COLO829 (cell line): ENCODE measurements at places on chromosomes 5 and 9.
A peak's percentile ranks its signal among the peaks of the same experiment; 100 is the strongest.

DNA sequence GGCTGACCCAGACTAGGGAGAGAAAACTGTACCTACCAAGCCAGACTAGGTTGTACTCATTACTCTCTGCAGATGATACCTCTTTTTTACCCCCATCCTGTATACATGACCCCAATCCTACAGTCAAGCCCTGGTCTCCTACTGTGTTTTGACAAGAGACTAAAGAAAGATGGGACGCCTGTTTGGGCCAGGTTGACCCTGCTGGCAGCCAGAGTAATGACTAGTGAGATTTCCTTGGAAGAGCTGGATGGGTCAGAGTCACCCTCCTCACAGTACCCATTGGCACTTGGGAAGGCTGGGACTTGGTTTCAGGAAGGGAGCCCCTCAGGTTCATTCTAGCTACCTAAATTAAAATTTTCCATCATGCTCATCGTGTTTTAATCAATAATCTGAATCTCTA, 89.7 kb upstream of the NR4A3 start:
- no peak for DNase-seq

DNA sequence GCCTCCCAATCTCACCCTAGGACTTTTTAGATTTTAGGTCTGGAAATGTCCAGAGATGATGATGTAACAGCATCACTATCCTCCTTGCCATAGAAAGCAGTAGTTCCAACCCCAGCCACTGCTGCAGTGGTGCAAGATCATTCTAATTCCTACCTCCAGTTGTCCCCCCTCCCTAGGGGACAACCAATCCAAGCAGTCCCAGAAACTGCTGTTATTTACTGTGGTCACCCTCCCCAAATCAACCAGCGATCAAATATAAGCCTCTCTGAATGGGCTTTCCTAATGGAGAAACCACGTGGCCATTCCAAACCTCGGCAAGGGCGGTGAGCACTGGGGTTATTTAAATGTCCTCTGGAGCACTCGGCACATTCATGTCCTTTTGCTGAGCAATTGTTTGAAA, 159.8 kb downstream of the SLF1 start:
- no peak for DNase-seq

DNA sequence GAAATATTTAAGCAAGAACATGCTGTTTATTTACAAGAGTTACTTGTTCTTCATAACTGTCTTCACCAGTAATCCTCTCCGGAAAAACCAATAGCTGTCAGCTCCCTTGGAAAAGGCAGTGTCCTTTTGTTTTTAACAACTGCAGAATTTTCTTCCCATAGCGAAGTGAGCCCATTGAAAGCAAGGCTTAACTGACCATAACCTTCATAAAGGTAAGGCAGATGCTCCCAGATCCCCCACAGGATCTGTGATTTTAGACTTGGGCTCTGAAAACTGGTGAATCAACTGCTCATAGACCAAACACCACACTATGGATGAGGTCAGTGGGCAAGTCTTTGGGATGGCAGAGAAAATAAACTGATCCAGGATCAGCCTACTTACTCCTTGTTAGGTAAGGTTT, 155.0 kb downstream of the GLIS3 start:
- DNase-seq, result no peak

- no peak for DNase-seq
Measured at GRCh38 chr5:119361594-119362125, 5.8 kb downstream of the TNFAIP8 start.

DNA sequence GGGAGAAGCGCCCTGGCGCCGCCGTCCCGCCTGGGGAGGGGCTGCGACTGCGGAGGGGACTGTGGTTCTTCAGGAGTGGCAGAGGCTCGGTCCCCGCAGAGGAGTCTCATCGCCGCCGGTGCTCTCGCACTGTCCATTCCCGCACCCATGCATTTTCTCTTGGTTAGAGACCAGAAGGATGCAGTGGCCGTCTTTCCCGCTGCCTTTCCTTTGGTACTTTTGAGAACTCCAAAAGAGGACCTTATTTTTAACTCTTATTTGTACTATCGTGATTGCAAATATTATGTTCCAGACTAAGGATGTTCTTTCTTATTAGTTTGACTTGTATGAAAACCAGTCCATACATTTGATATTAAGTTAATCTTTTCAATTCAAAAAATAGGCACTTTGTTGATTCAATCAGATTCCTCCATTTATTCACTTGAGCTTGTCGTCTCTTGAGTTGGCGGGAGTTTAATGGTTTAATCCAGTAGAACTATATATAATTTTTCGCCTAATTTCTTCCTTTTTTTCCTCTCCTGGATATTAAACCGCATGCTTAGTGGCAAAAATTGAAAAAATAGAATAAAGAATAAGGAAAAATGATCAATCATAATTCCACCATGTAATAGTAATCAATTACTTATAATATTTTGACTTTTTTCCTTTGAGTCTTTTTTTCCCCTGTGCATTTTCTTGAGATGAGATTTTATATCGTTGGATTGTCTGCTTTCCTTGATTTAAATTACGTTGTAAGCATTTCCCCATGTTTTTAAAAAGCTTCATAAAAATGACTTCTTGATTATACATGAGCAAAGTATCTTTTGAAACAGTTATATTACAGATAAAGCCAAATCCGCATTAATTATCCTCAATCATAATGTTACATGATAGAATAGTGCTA, 861 bp downstream of the ZFYVE16 start:
- peak; percentile 13 for DNase-seq

DNA sequence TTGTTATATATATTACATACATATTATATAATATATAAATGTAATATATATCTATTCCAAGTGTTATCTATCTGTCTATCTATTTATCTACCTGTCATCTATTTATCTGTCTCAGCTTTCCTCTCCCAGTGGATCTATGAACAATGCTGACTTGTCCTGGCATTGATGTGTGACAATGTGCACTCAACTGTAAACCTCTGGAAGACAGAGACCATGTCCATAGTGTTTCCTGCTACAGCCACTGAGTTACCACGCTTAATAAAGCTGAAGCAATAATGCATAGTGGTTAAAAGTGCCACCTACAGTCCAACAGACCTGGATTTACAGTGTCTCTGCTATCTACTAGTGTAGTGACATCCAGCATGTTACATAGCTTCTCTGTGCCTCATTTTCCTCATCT, 57.2 kb upstream of the TMED7 start:
- DNase-seq, result no peak

DNA sequence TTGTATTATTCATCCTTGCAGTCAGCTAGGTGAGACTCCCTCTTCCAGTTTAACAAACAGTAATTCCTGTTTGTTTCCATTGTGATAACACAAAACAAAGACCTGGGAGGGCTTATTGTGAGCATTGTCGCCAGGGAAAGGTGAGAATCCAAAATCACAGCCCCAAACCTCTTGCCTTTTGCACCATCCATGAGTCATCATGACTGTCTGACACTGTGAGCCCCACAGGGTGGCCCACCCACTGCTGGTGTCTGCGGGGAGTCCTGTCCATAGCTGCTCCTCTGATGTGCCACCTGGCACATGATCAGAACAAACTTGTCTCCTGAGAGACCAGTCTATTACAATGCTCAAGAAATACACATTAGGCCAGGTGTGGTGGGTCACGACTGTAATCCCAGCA, 33.7 kb upstream of the S1PR3 start:
- DNase-seq, result no peak

- no peak for DNase-seq
Measured at GRCh38 chr9:36035006-36035405, 1.7 kb upstream of the RECK start.

GRCh38 chr5:27788184-27788583, 749.8 kb upstream of the CDH9 start:
- no peak for DNase-seq

DNA sequence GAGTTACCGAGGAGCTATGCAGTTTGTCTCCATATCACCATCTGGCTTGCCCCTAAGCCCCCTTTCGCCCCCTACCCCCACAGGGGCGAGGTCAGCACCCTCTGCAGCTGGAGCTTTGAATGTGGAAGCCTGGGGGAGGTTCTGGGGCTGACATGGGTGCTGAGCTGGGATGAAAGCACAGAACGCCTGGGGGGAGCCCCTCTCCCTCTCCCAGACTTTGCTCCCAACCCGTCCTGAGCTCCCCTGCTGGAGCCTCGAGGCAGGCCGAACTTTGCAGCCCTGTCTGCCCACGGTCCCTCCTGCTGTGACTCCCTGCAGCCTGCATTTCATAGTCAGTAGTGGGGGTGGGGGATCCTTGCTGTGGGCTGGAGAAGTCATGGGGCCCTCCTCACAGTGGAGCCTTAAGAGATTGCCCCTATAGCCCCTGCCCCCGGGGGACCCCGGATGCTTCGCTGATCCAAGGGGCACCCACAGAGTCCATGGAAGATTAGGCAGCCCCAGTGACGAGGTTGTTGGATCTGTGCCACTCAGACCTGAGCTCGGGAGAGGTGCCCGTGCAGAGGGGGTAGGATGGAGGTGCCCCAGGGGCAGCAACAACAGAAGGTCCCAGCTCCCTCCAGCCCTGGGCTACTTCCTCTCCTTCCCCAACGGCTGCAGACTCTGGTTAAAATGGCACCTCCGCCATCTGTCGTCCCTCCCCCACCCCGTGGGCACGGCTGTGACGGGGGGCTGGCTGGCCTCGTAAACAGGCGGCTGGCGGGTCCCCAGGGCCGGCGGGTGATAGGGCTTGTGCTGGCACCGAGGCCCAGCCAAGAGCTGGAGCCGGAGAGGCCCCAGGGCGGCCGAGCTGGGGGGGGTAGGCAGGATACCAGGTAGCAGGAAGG, 162.0 kb downstream of the C9orf50 start:
- DNase-seq, result no peak

DNA sequence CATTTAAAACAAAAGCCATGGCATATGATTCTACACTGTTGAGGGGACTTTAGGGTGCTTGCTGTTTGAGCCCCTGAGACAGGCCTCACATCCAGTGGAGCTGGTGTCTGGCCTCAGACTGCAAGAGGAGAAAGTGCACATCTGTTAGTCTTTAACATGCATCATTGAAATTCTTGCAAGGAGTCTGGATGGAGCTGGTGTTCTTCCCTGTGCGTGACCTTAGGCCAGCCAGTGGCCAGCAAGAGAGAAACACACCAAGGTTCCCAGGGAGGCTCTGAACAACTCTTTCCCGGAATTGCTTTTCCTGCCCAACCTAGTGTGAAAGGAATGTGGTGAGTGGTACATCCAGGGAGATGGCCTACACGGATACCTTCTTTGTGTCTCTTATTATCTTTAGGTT, 282.8 kb upstream of the TNC start:
- no peak for DNase-seq

- no peak for DNase-seq
Measured at GRCh38 chr9:127915325-127915752, 1.5 kb downstream of the ST6GALNAC4 start.

DNA sequence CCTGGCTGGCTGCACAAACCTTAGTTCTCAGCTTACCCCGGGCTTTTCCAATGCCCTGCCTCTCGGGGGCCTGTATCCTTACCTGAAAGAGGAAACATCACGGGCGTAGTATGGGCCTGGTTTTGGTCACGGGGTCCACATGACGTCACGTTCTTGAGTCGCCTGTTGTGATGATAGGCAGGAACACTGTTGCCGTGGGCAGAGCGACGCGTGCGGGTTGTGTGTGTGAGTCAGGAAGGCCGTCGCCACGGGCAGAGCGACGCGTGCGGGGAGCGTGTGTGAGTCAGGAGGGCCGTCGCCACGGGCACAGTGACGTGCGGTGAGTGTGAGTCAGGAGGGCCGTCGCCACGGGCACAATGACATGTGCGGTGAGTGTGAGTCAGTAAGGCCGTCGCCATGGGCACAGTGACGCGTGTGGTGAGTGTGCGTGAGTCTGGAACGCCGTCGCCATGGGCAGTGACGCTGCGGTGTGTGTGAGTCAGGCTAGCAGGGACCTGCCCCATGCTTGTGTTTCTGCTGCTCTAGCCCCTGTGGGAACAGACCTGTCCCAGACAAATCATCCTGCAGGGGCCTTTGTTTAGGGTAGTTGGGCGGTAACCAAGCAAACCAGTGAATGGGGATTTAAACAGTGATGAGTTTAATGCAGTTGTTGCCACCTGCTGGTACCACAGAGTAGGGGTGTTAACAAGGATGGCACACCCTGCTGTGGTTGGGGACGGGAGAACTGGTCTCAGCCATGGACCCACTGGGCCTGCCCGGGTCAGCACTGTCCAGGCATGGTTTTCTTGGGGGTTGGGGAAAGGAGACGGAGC, 19.8 kb downstream of the TRIP13 start:
- DNase-seq, result no peak

GRCh38 chr5:151627650-151628049, 36.5 kb upstream of the FAT2 start:
- no peak for DNase-seq

DNA sequence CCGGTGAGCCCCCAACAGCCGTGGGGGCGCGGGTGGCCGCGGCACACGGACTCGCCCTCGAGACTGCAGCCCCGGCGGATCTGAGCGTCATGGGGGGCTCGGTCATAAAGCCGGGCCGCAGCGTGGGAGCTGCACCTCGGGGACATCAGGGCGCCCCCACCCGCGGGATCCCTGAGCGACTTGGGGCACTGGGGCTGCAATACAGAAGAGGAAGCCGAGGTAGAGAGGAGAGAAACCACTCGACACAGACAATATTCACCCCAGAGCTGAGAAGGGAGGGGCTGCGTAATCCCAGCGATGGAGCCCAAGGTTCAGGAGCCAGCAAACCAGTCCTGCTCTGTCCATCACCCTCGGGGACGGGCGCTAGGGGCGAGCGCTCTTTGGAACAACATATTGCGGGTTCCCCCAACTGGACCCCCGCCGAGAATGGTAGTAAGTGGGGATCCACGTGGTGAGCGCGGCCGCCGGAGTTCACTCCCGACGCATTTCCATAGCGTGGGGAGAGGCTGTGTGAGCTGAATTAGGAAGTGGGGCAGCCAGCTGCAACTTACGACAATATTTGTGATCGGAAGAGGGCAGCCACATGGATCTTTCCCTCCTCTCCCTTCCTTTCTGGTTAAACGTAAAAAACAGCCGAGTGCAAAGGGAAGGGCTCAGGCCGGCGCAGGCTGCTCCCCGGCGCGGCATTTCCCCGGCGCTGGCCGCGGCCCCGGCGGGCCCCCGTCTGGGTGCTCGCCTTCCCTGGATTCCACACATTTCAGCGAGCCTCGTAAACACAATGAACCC, 9.9 kb downstream of the PTCH1 start:
- DNase-seq, result no peak

GRCh38 chr9:35774907-35775635, 16.3 kb upstream of the NPR2 start:
- no peak for DNase-seq

DNA sequence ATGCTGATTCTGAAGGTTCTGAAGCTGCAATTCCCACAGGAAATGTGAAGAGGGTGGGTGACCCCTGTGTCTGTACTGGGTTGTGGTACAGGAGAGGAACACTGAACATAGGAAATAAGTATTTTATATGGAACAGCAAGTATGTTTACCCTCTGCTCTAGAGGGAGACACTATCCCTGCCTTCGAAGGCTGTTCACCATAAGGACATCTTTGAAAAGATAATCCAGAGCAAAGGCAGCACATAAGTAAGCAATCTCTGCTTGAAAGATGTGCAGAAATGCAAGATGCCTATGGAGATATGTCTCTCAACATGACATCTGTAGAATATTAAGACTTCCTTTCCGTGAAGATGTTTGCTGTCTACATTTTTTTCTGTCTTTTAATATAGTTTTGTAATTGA, 184.4 kb upstream of the EFNA5 start:
- no peak for DNase-seq
